Left renal cortex interstitium (tissue), 4 donors: ENCODE measurements at places on chromosomes 3 and 15. TPM values are rescaled to one million over a fixed set of nuclear protein-coding genes. Genes with fewer than 3 reads are reported as not detected.

DNA sequence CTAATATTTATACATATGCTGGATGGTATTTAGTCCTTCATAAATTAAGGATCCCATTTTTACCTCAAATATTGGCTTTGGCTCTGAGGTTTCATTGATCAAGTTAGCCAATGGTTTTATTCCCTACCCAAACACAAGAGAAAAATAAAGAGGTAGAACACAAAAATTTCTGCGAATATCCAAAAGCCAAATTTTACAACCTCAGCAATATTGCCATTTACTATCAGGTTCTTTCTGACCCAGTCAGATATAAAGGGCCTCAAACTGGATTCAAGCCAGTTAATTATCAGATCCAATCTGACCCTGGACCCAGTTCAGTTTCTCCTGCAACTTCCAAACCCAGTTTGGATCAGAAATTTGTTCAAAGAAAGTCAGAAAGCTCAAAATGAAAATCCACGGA lies 998.1 kb downstream of the SI start:
- DNase-seq: no peak

DNA sequence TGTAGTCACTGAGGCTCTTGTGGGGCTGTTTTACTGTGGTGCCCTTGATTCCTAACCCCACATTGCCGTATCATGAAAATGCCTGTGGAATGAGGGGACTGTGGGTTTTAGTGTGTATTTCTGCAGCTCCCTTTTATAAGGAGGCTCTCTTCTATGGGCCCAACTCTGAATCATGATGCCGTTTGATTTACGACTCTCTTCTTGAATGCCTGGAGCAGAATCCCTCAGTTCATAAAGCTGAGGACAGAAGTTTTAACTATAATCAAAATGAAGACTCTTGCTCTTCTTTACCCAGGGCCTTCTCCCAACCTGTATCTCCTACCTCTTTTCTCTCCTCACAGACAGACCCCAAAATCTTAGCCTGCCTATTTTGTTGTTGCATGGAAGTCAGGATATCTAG lies 109.5 kb downstream of the RARB start:
- no peak for DNase-seq

- DNase-seq: no peak
Measured at GRCh38 chr15:23446215-23447106, 582 bp downstream of the GOLGA6L2 start.

DNA sequence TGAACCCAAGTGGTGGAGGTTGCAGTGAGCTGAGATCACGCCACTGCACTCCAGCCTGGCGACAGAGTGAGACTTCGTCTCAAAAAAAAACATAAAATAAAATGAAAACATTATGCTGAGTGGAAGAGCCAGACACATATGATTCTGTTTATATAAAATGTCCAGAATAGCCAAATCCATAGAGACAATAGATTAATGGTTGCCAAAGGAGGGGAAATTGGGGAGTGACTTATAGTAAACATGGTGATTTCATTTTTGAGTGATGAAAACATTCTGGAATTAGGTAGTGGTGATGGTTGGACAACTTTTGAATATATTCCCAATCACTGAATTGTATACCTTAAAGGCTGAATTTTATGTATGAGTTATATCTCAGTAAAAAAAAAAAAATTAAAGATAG lies 172.0 kb upstream of the BFSP2 start:
- no peak for DNase-seq

DNA sequence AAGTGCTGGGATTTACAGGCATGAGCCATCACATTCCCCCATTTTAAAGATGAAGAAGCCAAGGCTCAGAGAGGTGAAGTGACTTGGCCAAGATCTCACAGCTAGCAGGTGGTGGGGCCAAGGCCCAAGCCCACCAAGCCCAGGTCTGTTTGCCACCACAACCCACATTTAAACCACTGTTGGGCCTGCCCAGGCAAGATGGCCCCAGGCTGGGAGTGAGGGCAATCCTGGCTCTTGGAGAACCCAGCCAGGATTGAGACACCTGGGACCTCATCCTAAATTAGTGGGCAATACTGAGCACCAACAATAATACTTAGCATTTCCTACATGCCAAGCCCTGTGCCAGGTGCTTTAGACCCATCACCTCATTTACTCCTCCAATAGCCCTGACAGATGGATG lies 6.9 kb downstream of the IGDCC3 start:
- DNase-seq: no peak

GRCh38 chr3:15553749-15554148 lies 32.2 kb upstream of the COLQ start:
- no peak for DNase-seq

GRCh38 chr3:50450209-50450921 lies 53.1 kb downstream of the CACNA2D2 start:
- peak; percentile 41 for DNase-seq

DNA sequence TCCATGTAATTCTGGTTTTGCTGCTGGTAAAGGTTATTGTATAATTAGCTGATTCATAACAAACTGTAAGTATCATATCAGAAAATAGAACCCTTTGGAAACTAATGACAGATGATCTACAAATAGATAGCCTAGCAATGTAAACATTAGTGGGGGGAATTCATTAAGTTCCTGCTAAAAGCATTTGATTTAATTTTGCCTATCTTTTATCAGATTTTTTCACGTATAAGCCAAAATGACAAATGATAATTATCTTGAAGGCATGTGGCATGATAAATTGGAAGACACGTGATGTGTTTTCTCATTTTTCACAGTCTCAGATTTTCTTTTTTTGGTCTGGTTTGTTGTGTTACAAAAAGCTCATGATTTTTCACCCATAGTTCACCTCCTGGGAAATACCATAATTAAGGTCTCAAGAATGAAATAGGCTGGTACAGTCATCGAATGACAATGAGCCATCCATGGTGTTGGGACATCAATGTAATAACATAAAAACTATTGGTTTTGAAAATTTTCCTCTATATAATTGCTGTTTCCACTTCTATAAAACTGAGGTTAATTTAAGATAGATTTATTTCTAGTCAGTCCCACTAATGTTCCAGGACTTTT lies 325.9 kb upstream of the TBL1XR1 start:
- DNase-seq: no peak

- DNase-seq: no peak
Measured at GRCh38 chr3:118436697-118437262, 597.9 kb downstream of the IGSF11 start.

Gene MUC4
- polyA plus RNA-seq: 0.59 TPM

DNA sequence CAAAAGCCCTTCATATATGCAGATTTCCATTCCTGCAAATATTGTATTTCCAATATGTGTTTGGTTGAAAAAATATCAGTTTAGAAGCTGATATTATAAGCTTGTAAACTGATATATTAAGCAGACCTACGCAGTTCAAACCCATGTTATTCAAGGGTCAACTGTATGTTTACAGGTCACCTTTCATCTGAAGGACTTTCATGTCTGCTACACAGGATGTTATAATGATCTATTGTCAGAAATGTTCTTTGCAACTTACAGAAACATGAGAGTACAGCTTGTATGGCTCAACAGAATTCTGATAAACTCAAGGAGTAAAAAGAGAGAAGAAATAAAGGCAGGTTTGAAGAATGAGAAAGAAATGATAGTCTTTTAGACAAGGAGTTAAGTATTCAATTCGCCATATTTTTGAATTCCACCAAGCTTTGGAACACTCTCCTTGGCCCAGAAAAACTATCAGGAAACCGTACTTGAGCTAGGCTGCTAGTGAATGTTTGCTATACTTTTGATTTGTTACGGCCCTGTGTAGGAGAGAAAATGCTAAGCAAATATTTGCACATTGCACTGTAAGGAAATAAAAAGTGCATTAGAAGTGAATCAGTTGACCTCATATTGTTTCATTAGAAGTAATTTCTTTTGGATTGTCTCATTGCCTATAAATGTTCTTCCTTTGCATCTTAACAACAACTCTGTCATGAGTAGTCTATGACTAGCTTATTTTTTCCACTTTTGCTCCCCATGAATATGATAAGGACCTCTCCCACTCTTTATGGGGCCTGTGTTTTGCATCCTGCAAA lies 81.2 kb downstream of the NEK11 start:
- no peak for DNase-seq

Gene ADAMTS9
- 178 TPM for polyA plus RNA-seq

- no peak for DNase-seq
Measured at GRCh38 chr15:77402740-77403379, 17.0 kb downstream of the PEAK1 start.
